Transverse colon (tissue), 4 donors: ENCODE measurements at places on chromosomes 1 and 21.

DNA sequence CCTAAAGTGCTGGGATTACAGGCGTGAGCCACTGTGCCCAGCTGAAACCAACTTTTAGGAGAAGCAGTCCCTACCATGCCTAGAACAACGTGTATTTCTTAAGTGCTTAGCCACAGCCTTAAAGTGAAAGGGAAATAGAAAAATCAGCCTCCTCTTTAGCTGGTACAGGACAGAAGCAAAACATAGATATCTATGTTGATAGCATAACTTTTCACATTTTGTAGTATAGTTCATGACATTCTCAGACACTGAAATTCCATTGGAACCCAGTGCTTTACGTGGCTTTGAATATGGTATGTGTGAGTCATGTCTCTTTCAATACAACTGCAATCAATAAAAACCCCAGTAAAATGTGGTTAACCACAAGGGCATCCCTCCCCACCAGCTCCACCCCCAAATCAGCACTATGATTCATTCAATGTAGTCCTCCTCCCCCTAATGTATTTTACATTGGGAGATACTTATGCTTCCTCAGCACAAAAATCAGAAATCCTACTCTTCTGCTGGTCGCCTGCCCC lies 32.1 kb downstream of the TGFB2 start:
- DNase-seq = no peak

DNA sequence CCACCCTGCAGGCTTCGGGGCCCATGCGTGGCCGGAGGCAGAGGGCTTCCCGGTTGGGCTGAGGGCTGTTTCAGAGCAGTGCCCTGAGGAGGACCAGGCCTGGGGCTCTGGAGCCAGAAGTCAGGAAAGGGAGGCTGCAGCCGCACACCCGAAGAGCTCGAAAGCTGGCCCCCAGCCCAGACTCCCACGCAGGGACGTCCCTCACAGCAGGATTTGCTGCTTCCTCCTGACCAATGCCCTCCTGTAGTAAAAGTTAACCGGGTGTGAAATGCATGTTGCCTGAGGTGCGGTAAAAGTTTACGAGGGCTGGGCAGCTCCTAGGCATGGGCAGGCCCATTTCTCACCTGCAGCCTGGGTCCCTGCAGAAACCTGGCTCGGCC lies 101.5 kb upstream of the ARHGEF16 start:
- peak; percentile 64 for DNase-seq

DNA sequence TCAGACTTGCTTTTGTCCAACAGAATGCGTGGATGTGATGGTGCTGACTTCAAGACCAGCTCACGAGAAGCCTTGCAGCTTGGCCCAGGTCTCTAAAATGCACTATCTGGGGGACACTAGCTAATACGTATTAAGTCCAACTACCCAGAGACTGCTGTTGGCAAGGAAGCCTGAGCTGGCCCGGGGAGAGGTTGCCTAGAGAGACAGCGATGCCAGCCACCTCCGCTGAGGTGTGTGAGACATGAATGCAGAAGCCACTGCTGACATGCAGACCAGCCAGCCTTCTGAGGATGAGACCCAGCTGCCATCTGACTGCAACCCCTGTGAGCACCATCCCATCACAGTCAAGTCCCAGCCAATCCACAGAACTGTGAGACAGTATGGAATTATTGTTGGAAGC lies 32.5 kb downstream of the THAP3 start:
- no peak for DNase-seq

DNA sequence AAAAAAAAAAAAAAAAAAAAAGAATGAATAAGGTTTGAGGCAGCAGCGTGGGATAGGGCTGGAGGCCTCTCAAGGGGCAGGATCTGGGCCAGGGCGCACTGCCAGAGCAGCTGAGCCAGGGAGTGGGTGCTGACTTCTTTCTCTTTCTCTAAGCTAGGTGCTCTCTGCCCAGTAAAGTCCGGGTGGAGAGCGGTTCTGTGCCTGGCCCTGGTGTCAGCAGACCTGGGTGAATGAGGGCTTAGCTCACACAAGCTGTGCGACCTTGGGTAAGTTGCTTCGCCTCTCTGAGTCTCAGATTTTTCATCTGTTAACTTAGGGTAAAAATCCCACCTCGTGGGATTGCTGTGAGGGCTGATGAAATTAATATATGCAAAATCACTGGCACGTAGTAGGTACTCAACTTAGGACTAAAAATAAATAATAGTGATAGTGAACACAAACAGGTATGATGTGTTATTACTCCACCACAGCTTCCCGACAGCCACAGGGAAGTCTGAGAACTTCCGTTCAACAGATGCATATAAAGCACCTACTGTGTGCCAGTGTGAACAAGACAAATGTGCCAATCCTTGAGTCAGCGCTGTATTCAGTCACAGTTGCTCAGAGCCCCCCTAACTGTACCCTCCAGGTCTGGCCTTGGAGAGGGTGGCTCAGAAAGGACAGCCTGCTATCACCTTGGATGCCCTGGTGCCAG lies 2.0 kb upstream of the FAM131C start:
- no peak for DNase-seq

DNA sequence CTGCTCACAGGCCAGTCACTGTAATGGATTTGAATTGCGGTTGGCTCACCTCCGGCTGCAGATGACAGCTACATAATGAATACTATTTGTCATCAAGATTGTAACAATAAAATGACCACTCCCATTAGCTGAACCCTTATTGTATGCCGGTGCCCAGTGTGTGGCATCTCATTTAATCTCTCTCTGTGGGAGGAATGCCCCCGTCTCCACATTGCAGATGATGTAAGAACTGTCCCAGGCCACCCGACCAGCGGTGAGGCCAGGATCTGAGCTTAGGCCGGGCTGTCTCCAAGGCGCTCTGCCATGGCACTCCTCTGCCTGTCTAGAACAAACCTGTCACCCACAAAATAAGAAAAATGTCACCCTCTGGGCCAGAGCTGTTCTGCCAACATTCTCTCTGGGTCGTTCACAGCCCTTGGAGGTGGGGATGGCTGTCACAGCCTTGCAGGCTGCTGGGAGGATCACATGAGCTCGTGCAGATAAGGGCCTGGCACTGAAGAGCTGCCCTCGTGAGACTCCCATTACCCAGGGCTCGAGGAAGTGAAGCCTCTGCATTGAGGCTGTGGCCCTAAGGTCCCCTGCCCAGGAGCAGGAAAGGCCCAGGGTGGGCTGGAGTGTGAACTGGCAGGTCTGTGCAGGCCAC lies 52.7 kb downstream of the ECE1 start:
- DNase-seq = no peak

- peak; percentile 39 for DNase-seq
Measured at GRCh38 chr1:54565113-54565501, 17.1 kb downstream of the ACOT11 start.

- DNase-seq = peak; percentile 67
Measured at GRCh38 chr1:94039514-94039870, 81.5 kb downstream of the ABCA4 start.

DNA sequence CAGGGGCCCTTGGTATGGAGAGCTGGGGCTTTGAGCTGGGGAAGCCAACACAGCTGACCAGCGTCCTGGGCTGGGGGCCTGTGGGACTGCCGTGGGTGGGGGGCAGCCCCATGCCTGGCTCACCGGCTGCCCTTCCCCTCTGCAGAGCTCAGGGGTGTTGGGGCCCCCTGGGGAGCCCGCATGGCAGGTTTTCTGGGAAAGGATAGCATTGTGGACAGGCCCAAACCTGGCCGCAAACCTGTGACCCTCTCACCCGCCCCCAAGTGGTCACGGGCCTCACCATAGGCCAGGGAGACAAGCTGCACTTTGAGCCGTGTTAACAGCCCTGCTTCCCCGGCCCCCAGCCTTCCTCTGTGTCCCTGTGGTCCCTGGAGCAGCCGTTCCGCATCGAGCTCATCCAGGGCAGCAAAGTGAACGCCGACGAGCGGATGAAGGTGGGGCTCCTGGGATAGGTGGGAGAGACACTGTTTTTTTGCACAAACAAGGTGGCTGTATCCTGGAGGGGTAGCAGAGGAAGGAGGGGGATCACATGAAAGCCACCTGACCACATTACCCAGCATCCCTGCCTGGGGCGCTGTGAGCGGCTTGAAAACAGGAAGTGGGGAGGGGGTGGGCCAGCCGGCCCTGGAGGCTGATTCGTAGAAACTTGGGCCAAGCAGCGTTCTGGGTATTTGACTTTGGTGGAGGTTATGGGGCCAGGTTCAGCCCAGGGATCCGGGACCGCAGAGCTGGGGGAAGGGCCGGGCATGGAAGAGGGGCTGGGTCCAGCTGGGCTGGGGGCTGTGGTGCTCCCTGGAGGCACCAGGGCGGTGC lies 65.9 kb downstream of the PIK3CD start:
- peak; percentile 82 for DNase-seq

GRCh38 chr1:193413376-193413775 lies 227.0 kb upstream of the B3GALT2 start:
- no peak for DNase-seq

DNA sequence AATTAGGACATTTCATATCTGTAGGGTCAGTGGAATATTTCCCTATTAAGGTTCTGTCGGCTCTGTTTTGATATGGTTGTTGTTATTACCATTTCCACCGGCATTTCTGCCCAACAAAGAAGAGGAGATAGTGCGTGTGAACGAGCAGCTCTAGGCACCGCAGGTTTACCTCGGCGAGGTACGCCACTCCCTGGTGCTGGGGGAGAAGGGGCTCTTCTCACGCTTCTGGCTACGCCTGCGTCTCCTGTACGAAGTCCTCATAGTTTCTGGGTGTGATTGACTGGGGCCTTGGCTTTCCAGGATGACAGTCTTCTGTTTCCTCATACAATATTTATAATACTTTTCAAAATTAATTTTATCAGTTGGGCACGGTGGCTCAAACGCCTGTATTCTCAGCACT lies 54.4 kb upstream of the DIP2A start:
- no peak for DNase-seq

DNA sequence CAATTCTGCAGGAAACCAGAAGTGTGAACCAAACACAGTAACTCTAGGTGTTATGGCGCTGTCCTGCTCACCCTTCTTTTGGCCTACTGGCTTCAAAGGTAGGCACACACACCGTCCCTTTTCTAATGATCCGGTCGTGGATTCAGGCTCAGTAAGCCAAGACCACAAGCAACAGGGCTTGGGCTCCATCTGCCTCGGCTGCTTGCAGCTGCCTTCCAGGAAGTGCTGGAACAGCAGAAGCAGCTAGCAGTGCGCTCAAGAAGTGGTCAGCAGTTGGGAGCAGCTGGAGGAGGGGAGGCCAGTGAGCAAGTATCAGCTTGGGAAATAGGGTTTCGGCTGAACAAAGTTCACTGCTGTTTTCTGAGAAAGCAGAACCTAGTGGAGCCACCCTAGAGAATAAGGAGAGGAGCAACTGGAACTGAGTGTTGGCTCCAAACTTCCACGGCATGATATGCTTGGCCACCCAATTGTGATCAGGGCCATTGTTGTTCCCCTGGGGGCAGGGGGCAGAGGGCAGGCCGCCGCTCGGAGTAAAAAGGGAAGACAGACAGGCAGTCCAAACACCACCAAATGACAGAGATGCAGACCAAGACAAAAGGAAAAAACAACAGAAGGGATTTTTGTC lies 173.4 kb downstream of the TOMM20 start:
- peak; percentile 76 for DNase-seq

GRCh38 chr1:31723828-31724359 lies 20.1 kb upstream of the COL16A1 start:
- DNase-seq = peak; percentile 72

- DNase-seq = peak; percentile 39
Measured at GRCh38 chr1:46400421-46400820, 6.3 kb downstream of the FAAH start.
